Activated effector memory CD4-positive, alpha-beta T cell treated with Interleukin-2 at 50 U/mL for 16 hours (primary cell): ENCODE measurements at places on chromosomes 7 and 10.

- DNase-seq, result no peak
These were observed 1.5 kb upstream of the SEMA3A start for GRCh38 chr7:84196084-84196503.

GRCh38 chr7:1422512-1423263, 36.6 kb downstream of the MICALL2 start:
- DNase-seq, result no peak

- no peak for DNase-seq
These were observed 4.3 kb upstream of the MARVELD1 start for GRCh38 chr10:97708976-97709946.

DNA sequence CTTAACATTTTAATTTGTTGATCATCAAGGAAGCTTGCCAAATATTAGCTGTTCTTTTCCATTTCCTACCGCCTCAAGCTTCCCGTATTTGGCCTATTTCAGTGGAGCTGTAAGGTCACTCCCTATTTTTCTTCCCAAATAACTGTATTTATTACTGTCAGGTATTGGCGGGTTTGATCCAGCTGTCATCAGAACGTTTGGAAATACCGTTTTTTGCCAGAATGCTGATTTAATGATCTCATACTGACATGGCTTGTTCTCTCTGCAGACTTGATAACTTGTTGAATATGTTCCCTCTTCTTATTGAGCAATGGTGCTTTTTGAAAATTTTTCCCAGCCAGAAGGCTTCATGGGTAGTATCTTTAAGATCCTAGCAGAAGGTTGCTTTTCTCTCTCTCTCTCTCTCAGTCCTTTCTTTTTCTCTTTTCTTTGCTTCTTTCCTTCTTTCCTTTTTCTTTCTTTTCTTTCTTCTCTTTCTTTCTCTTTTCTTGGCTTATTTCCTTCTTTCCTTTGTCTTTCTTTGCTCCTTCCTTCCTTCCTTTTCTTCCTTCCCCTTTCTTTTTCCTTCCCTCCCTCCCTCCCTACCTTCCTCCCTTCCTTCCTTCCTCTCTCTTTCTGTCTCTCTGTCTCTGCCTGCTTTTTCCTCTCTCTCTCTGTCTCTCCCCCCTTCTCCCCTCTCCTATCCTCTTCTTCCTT, 42.1 kb downstream of the CUX1 start:
- DNase-seq, result no peak

DNA sequence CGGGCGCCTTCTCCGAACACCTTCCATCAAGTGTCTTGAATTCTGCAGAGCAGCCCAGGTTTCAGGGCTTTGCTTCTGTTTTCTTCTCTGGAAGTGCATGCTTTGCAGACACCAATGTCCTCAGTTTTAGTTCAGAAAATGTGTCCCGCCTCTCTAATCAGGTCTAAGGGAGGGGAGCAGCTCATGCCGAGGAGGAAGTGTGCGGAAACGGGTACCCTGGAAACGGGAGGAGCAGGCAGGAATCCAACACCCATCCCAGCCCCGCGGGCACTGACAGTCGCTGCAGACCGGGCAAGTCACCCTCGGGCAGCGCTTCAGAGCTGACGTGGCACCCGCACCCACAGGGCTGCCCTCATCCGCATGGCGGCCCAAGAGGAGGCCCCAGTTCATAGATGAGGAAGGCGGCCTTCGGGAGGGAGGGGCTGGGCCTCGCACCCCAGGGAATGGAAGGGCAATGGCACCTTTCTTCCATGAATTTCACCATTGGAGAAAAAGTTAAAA, 338.7 kb downstream of the DNAJB6 start:
- DNase-seq, result no peak

DNA sequence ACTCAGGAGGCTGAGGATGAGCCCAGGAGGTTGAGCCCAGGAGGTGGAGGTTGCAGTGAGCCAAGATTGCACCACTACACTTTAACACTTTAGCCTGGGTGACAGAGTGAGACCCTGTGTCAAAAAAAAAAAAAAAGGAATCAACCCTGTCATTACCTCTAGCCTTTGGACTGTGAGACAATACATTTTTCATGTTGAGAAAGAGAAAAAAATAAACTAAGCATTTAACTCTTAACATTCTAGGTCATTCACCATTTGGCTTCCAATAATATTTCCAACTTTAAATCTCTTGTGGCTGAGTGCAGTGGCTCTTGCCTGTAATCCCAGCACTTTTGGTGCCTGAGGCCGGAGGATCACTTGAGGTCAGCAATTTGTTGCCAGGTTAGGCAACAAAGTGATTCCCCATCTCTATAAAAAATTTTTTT, 41.9 kb upstream of the TPST1 start:
- DNase-seq, result no peak
